ENCODE measurements at places on chromosomes 1 and 21.

- no peak for DNase-seq
Observed at GRCh38 chr1:17520041-17520440, 19.5 kb upstream of the ARHGEF10L start.

DNA sequence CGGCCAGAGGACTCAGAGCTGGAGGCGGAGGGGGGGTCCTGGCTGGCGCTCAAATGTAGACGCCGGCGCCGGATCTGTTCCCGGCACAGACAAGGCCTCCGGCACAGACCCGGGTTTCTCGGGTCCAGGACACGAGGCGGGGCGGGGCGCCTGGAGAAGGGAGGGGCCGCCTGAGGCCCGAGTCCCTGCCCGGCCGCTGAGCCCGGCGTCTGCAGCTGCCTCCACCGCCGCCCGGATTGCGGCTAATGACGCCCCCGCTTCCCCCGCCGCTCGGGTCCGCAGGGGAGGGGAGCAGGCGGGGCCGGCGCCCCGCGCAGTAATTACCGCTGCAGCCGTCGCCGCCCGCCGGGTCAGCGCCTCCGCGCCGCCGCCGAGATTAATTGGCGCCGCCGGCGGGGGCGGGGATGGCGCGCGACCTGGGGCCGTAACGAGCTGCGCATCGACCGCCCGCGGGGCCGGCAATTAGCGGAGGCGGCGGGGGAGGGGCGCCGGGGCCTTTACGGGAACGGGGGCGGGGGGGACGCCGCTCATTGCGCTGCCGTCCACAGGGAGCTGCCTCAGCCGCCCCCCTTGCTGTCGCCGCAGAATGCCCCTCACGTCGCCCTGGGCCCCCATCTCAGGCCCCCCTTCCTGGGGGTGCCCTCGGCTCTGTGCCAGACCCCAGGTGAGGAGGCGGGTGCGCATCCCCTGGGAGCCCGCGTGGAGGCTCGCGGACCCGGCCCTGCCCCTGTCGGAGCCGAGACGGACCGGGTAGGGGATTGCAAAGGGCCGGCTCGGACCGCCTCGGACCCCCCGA lies 17.3 kb downstream of the NOC2L start:
- DNase-seq: no peak

DNA sequence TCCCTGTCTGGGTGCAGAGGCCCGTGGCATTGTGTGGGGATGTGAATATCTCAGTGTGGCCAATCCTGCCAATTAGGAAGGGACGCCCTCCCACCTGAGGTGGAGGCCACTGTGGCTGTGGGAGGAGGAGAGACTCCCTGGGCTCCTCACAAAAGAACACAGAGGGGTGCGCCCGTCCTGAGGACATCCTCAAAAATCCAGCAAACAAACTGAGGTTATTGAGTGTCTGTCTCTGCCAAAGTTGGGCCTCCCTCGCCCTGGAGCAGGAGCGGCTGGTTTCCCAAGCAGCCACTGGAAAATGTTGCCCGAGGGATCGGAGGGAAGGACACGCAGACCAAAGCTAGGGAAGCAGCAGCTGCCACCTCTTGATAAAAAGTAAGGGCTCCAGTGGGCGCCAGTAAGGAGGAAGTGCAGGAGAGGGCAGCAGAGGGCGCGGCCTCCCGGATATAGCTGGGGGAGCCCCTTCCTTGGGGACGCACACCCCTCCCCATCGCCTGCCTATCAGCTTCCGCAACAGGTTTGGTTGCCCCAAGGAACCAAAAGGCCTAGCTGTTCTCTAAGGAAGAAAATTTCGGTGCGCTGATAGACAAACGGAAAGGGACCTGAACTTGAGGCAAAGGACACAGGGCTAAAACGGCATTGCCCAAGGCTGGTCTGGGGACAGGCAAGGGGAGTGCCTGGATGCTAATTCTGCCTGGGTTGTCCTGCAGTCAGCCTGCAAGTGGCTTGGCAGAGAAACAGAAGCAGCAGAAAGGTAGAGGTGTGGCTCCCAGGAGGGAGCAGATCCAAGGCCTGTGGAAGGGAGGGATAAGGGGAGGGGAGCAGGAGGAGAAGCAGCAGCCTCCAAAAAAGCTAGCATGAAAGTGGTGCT lies 1.7 kb upstream of the GRIK3 start:
- no peak for DNase-seq

GRCh38 chr1:15272009-15272781 lies 25.2 kb downstream of the FHAD1 start:
- peak; percentile 40 for DNase-seq

- DNase-seq: no peak
Observed at GRCh38 chr1:100862591-100862990, 32.1 kb downstream of the EXTL2 start.

DNA sequence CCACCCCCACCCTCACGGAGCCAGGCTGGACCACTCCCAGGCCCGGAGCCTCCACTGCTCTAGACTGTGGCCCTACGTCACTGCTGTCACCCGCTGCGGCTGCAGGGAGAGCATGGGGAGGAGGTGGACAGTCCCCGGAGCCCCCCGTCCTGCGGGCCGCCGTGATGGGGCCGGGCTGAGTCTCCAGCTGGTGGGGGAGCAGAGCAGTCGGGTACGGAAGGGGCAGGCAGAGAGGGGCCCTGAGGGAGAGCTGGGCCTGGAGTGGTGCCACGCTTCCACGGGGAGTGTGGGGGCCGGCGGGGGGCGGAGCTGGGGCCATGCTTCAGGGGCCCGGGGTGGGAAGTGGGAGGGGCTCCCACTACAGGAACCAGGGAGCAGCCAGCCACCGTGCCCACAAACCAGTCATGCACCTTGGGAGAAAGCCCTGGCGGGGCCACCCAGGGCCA lies 98.9 kb upstream of the KCNK1 start:
- no peak for DNase-seq

GRCh38 chr21:42040411-42041180 lies 30.4 kb upstream of the ZBTB21 start:
- DNase-seq: no peak

DNA sequence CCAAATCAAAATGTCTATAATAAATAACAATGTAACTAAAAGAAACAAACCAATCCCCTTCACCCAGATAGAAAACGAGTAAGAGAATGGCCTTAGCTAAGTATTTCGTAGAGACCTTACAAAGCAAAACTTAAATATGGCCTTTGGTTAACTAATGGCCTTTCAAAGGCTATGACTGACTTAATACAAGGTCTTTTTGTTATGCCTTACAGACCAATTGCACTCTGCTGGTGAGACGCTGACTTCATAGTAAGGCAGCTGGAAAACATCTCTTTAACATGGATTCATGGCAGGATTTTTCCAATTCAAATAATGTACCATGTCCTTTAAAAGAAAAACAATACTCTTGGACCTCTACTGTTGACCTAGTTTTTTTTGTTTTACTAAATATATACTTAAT lies 15.8 kb upstream of the TBCE start:
- no peak for DNase-seq

DNA sequence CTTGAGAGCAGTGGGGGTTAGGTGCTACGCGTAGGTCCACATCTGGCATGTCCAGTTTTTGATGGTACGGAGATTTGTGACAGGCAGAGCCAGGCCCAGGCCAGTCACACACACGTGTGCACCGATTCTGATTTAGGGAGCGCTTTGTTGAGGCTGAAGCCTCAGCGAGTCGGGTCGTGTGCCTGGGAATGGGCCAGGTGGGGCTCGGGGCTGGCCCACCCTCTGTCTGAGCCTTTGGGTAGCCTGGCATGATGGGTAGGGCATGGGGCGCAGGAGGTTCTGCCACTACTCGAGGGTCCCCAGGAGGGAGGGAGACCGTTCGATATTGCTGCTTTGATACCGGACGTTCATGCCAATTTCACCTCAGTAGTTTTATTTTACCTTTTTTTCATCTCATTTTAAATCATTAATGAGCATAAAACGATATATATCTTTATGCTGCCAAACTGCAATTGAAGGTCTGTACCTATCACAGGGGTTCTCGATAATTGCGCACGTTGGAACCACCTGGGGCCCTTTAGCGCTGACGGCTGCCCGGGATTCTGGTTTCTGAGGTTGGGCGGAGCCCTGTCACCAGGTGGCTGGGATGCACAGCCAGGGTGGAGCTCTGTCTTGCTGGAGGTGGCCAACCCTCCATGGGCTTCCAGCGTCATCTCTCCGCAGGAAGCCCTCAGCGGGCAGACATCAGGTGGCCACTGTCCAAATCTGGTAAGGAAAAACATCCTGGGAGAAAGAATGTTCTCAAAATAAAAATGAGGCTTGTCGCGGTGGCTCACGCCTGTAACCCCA lies 71.9 kb downstream of the SCCPDH start:
- no peak for DNase-seq

GRCh38 chr21:38982096-38982495 lies 176.4 kb downstream of the ETS2 start:
- no peak for DNase-seq

DNA sequence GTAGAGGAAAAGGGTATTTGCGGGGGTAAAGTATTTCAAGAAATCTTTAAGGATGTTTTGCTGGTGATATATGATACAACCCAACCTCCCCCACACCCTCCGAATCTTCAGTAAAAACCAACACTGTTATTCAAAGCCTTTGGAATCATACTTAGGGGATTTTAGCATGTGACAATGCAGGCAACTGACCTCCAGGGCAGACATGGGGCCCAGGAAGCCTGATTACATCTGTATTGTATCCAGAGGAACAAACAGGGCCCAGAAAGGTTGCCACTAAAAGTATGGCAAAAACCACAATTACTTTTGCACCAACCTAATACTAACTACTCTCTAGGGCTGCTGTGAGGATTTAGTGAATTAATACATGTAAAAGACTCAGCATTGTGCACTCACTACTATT lies 43.9 kb upstream of the CNN3 start:
- DNase-seq: no peak

- DNase-seq: no peak
Observed at GRCh38 chr21:26776310-26777021, 68.7 kb downstream of the ADAMTS1 start.

DNA sequence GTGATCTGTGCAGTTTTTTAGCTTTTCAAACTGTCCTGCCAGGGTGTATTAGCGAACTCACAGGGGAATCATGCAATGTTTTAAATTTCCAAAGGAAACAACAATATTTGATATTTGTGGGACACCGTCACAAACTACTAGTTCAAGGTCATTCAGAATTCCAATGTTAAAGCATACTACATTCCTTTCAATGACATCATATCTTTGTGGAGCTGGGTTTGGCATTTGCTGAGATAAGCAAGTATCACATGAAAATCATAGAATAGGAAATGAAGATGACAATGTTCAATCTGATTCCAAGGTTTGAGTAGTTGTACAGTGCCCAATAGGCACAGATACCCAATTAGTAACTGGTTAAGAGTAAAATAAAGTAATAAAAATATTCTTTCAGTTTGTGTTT lies 35.6 kb downstream of the NUF2 start:
- DNase-seq: no peak

GRCh38 chr1:204961765-204962419 lies 81.1 kb upstream of the CNTN2 start:
- DNase-seq: no peak

- DNase-seq: no peak
Observed at GRCh38 chr1:154488922-154489321, 13.1 kb upstream of the TDRD10 start.

DNA sequence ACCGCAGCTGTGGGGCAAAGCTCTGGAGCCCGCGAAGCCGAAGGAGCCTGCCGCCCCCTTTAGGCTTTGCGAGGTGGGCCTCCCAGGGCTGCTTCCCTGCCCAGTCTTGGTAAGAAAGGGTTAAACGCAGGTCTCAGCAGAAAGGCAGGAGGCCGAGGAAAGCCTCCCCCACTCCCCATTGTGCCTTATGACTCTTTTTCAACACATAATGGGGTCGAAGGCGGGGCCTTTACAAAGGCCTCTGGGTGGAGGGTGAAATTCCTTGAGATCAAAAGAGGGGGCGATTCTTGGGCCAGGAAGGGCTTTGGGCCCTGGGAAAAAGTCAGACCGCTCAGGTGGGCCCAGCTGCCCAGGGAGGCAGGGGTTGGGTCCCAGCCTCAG lies 880 bp downstream of the ALPL start:
- no peak for DNase-seq

DNA sequence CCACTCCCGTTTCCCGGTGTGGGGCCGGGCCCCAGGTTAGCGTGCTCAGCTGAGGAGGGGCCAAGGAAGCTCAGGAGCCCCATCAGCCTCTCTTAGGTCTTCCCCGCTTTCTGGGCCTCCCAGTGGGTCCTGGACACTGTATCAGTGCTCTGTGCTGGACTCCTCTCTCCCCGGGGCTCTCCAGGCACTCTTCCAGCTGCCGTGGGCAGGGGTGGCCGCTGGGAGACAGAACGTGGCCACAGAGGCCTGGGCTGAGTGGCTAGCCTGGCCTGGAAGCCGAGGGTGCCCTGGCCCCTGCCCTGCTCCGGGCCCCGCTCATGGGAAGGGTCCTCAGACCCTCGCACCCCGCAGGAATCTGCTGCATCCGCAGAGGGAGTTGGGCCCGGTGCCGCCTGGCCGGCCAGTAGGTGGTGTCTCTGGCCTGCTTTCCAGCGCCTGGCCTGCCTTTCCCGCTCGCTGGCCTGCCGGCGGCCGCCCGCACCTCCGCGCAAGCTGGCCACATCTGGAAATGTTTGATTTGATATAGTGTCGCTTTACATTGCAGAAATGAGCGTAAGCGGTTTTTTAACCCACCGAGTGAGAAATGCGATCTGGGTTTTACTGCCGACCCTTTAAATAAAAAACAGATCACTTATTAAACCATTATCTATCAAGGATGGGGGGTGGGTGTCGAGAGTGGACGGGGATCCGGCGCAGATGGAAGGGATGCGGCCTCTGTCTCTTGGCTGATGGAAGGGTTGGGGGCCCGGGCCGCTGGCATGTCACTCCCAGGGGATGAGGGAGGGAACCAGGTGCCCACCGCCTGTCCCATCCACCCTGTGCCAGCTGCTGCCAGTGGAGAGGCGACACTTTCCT lies 74.4 kb upstream of the TTC34 start:
- no peak for DNase-seq

GRCh38 chr1:69319287-69319686 lies 248.4 kb upstream of the LRRC7 start:
- no peak for DNase-seq

- no peak for DNase-seq
Observed at GRCh38 chr1:20198918-20199317, 12.6 kb upstream of the PLA2G2C start.

DNA sequence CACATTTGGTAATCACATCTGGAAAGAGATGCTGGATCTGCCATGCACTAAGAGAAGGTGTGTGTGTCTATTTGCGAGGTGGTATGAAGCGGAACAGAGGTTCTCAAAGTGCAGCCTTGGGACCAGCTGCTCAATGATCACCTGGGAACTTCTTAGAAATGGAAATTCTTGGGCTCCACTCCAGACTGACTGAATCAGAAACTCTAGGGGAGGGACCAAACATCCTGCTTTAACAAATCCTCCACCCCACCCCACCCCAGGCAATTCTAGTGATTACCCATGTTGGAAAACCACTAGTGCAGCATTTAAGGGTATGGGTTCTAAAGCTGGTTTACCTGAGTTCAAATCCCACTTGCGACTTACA lies 143.9 kb upstream of the JUN start:
- DNase-seq: no peak

GRCh38 chr21:27802816-27803475 lies 836.1 kb upstream of the ADAMTS5 start:
- peak; percentile 8 for DNase-seq

GRCh38 chr1:3473381-3473844 lies 18.9 kb downstream of the ARHGEF16 start:
- no peak for DNase-seq

GRCh38 chr1:15328351-15329103 lies 81.2 kb upstream of the EFHD2 start:
- no peak for DNase-seq

GRCh38 chr1:66343569-66344325 lies 190.2 kb upstream of the SGIP1 start:
- no peak for DNase-seq

- no peak for DNase-seq
Observed at GRCh38 chr1:157095091-157095490, 4.5 kb downstream of the ETV3L start.
